H1 (cell line): ENCODE measurements at places on chromosomes 5 and 9.

DNA sequence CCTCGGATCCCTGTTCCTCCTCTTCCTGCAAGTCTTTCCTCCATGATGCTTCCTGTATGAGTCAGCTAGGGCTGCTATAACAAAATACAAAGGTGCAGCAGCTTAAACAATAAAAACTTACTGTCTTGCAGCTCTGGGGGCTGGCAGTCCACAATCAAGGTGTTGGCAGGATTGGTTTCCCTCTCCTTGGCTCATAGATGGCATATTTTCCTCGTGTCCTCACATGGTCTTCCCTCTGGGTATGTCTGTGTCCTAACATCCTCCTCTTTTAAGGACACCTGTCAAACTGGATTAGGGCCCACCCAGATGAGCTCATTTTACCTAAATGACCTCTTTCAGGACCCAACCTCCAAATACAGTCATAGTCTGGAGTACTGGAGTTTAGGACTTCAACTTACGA lies 117.5 kb downstream of the MED10 start:
- DNase-seq, result no peak

DNA sequence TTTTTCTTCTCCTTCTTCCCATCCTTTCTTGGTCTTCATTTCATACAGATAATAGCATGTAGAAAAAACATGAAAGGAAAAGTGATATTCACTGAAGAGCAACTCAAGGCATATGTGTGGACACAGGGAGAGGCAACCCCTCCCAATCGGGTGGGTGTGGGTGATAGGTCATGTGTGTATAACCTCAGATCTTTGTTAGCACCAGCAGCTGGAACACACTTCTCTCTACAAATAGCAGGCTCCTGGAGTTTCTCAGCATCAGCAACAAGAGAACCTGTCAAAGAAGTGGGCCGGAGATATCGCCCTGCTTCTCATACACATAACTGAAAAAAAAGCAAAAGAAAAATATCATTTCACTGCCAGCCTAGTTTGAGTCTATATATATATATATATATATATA lies 426.4 kb downstream of the DTWD2 start:
- DNase-seq, result no peak

DNA sequence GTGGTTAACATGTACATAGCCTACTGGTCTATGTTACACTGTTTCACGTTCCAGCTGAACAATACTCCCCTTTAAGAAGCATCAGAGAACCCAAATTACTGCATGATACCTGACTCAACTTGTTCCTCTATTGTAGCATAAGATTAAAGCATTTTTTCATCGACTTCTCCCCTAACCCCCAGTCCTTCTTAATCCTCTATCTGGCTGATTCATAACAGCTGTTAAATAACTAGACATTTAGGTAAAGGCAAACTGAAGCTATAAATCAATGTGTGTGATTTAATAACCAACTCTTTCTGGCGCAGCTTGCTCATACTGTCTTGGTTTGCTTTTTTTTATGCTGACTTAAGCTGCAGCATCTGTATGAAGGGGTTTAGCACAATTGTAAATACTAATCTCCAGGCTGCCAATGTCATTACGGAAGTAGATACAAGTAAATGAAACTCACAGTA lies 94.2 kb upstream of the MTAP start:
- no peak for DNase-seq

DNA sequence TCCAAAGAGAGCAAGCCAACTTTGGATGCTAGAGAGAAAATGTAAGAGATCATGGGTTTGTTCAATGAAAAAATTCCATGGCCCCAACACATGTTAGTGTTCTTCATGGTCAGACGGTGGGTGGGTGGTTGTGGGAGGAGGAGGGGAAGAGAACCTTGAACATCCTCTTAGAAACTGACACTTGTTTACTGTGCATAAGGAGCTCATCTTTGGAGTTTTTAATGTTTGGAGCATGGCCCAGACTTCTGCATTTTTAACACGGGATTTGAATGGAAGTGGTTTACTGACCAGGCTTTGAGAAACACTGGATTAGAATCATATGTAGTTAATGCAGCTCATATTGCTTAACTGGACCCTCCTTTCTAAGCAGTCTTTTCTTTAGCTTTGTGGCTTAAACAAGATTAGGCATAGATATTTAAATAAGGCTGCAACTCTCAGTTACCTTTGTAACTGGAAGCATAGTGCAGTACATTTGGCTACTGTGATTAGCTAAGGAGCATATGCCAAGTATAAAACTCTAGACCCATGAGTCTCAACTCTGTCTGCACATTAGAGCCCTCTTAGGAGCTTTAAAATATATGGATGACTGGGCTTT lies 60.1 kb downstream of the FOCAD start:
- DNase-seq, result no peak

DNA sequence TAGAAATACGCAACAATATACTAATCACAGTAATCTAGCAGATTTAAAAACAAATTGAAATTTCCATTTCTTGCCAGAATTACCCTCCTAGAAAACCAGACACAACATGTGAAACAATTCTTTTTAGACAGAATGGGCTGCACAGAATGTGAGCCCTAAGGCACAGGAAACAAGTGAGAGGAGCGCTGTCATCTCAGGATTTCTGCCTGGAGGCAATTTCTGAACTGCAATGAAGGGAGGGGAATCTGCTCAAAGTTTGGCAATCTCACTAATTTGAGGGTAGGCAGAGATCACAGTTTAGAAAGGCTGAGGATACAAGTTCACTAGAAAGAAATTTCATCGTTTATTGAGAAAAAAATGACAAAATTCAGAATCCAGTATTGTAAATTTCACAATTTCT lies 70.3 kb downstream of the INIP start:
- DNase-seq, result no peak

DNA sequence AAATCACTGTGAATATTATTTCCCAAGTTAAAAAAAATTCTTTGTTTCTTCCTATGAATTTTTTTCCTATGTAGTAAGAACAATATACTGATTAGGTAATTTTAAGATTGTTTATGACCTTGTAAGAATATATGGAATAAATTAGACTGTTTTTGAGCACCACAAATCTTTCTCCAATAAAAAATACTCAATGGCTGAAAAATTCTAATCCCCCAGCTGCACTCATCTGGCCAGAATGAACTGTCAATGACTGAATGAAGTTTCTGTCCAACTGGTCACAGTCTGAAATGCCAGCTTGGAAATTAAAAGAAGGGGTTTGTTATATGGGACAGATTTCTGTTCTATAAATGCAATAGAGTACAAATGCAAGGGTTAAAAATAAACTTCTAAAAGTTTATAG lies 569.5 kb upstream of the SEMA6A start:
- no peak for DNase-seq

DNA sequence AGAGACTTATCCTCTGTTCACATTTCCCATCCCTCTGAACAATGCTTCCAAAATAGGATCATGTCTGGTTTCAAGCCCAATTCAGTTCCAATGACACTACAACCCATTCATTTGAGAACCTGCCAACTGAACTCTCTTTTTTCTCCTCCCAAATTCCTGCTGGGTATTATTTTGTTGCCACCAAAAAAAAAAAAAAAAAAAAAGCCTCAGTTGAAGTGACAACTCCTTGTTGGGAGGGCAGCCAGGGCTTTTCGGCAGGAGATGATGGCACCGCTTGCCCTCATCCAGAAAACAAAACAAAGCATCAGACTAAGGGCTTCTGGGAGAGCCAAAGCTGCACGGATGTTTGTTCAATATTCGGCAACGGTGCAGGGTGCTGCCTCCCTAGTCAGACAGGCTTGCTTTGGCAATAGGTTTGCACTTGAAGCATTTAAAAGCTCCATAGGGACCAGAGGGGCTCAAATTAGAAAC lies 30.6 kb upstream of the TRIM32 start:
- no peak for DNase-seq

DNA sequence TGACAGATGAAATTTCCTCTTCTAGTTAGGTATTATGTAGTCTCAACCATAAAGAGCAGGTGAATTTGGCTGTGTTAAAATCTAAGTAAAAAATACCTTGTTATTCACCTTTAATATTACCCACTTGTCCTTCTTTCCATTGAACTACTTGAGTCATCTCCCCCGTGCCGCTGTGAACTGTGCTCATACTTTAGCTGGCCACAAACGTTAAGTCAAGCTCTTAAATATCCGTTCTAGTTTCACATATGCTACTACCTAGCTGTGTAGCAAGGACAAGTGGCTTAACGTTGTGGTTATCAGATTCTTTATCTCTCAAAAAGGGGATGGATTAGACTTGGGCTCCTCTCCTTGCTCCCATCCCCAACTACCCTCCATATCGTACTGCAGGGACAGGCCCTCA lies 110.4 kb downstream of the EFNA5 start:
- DNase-seq, result no peak

DNA sequence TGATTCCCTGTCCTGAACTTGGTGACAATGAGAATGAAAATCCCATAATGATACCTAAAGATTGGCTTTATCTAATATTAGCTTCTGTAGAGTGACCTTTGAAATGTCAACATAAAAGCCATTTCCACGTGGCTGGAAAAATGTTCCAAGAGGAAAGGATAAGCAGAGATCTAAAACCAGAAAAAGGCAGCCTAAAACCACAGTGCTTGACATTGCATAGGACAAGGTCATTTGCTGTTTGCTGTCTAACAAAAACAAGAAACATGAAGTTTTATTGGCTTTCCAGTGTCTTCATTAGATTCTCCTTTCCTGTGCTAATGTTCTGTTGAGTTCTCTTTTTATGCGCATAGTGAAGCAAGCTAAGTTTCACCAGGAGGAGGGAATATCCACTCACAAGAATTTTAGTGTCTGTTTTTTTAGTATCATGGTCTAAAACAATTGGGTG lies 44.6 kb downstream of the CPEB4 start:
- no peak for DNase-seq

GRCh38 chr9:135714242-135715055 lies 12.5 kb downstream of the KCNT1 start:
- DNase-seq, result no peak
